Activated T-cell treated with anti-CD3 and anti-CD28 coated beads for 4 hours (primary cell): ENCODE measurements at places on chromosomes 4 and X.
A peak's percentile ranks its signal among the peaks of the same experiment; 100 is the strongest.

DNA sequence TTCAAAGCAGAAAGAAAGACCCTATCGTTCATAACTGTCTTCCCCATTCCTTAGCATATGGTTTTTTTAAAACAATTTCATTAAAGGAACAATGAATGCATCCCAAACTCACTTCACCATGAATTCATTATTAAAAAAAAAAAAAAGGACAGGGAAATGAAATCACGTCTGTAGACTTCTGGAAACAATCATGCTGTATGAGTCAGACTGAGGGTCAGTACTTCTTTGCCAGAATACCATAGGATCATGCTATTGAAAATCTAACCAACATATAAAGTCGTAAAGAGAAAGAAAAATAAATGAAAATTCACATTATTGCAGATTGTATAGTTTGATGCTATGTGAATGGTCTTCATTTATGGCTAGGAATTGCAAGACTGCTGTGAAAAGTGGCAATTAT is 144.4 kb downstream of the PCDH18 start:
- no peak for DNase-seq

DNA sequence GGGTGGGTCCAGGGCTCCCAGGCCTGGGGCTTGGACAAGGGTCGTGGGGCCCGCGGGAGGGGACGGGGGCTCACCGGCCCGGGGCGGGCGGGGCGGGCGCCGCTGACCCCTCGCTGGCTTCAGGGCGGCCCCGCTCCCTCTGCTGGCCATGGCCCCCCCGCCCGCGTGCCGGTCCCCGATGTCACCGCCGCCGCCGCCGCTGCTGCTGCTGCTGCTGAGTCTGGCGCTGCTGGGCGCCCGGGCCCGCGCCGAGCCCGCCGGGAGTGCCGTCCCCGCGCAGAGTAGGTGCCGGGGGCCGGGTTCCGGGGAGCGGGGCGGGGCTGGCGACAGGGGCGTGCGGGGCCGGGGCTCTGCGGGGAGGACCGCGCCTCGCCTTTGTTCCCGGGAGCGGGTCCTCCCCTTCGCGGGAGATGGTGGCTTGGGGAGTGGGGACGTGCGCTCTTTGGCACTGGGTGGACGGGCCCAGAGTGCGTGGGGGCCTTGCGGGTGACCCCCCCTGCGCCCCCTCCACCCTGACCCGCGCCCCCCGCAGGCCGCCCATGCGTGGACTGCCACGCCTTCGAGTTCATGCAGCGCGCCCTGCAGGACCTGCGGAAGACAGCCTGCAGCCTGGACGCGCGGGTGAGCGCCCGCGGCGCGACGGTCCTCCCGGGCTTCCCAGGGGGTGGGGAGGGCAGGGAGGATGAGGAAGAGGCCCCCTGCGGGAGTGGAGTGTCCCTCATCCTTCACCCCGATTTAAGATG is 16.8 kb upstream of the NAT8L start:
- DNase-seq = peak; percentile 7

GRCh38 chr4:86895692-86896488 is 3.7 kb upstream of the C4orf36 start:
- DNase-seq = no peak

- DNase-seq = no peak
Measured at GRCh38 chr4:10998846-10999245, 314.3 kb upstream of the CLNK start.

- DNase-seq = no peak
Measured at GRCh38 chrX:68997911-68998310, 167.3 kb downstream of the PJA1 start.

DNA sequence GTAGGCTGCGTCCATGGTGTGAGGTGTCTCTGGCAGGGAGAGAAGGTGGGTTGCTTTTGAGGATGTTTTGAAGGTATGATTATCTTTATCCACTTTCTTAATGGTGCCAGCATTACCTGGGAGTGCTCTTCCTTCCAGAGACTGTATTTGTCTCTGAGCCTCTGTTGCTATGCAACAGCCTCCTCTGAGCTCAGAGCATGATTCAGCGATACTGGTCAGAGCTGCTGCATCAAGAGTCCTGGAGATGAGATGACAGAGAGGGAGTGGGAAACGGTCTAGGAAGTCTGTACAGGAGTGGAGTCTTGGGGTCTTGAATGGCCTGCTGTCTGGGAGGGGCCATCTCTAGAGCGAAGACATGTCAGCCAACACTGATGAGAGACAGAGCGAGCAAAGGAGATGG is 104.4 kb upstream of the RAB40AL start:
- DNase-seq = no peak

DNA sequence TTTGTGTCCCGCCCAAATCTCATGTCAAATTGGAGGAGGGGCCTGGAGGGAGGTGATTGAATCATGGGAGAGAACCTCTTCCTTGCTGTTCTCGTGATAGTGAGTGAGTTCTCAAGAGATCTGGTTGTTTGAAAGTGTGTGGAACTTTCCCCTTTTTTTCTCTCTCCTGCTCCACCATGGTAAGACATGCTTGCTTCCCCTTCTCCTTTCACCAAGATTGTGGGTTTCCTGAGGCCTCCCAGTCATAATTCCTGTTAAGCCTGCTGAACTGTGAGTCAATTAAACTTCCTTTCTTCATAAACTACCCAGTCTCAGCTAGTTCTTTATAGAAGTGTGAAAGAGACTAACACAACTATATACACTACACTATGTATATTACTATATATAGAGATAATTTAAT is 697.8 kb upstream of the HS3ST1 start:
- no peak for DNase-seq

DNA sequence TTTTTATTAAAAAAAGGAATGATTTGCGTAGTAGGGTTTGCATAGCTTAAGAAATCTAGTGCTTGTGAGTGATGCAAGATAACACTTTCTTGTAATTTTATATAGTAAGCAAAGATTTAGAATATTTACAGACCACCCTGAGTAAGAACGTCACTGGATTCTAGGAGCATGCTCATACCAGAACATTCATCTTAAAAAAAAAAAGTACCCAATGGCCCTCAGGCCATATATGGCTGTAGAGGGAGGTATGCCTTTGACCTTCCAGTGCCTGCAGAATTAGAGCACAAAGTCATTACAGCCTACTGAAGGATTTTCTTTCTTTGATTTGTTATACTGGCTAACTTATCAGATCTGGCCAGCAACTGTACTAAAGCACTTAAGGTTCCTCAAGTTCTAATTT is 236.3 kb upstream of the GYPA start:
- no peak for DNase-seq

DNA sequence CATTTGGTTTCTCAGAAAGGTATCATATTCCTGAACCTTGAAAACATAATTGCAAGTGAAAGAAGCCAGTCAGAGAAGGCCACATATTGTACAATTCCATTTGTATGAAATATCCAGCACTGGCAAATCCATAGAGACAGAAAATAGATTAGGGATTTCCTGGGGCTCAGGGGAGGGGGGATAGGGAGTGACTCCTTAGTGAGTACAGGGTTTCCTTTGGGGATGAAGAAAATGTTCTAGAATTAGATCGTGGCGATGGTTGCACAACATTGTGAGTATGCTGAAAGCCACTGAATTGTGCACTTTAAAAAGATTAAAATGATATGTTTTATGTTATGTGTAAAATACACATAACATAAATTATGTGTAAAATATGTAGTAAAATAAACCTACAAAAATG is 10.3 kb downstream of the XPNPEP2 start:
- DNase-seq = no peak

DNA sequence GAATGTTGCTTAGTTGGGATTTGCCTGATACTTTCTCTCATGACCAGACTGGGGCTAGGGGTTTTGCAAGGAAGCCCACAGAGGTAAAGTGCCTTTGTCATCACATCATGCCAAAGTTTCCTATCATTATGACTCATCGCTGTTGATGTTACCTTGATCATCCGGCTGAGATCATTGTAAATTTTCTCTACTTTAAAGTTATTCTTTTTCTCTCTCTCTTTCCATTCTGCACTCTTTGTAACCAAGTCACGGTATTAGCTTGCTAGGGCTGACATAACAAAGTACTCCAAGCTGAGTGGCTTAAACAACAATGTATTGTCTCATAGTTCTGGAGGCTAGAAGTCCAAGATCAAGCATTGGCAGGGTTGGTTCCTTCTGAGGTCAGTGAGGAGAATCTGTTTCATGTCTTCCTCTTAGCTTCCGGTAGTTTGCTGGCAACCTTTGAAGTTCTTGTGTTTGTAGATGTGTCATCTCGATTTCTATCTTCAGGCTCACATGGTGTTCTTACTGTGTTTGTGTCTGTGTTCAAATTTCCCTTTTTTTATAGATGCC is 113.0 kb downstream of the DTHD1 start:
- peak; percentile 15 for DNase-seq

- no peak for DNase-seq
Measured at GRCh38 chr4:8702020-8702495, 109.5 kb downstream of the CPZ start.

DNA sequence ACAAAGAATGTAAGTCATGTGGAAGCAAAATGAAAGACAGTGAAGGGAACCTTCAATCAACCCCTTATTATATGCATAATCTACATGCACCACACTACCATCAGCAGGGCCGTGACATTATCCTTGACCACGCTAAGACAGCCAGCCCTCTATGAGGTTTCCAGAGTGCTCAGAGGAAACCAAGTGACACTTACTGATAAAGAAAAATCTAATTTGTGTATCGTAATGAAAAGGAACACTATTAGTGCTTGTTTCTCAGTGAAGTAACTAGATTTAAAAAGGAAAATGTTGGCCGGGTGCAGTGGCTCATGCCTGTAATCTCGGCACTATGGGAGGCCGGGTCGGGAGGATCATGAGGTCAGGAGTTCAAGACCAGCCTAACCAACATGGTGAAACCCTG is 56.4 kb downstream of the ABCG2 start:
- DNase-seq = no peak

DNA sequence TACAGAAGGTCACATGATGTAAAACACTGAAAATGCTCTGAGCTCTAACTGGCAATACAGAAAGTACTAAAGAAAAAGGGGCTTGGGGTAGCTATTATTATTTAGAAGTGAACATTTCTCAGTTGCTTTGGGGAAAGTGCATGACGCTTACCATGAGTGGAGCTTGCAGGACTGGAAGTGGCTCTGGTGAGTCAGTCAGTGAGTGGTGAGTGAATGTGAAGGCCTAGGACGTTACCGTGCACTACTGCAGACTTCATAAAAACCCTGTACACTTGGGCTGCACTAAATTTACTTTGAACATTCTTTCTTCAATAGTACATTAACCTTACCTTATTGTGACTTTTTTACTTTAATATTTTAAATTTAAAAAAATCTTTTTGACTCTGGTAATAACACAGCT is 89.3 kb upstream of the ENPP6 start:
- DNase-seq = no peak

DNA sequence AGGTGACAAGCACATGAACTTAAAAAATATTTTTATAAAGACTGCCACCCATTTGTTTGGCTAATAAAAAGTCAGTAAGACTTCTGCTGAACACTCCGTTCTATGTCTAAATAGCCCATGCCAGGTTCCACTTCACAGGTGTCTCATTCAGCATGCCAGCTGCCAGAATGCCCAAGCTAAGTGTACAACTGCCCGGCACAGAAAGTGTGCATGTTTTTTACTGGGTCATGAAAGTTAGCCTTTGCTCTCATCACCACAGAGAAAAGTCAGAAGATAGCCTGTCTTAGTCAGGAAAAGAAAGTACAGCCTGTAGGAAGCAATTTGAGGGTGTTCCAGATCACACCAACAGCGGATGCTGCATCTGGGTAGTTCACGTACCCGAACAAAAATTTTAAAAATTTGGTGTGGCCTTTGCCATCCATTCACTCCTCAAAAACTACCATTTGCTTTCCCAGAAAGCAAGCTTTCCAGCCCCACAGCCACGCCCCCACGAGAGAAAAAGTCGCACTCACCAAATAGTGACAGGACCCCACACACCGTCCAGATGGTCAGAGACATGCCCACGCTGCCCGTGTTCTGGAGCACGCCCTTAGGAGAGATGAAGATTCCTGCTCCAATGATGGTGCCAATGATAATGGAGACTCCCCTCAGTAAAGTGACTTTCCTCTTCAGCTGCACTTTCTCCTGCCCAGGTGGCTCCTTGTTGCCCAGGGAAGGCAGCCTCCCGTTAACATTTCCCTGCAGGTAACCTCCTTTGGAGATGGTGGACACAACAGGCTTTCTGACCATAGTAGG is 671 bp downstream of the SLC7A11 start:
- no peak for DNase-seq

- DNase-seq = no peak
Measured at GRCh38 chrX:139823806-139824205, 109.0 kb downstream of the ATP11C start.

DNA sequence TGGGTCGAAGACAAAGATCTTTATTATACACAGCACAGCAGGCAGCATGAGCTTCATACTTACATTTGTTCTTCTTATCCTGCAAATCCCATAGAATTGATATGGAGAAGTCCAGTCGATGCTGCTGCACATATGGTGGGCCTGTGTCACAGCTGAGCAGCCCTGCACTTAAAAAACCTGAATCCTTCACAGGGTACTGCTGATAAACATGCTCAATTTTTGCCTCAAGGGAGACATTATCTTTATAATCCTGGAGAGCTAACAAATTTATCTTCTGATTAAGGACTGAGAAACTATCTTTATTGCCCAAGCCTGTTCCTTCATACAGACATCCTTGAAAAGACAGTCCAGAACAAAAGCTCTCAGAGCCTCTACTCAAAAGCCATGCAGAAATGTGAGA is 434.4 kb upstream of the FAM47C start:
- no peak for DNase-seq

DNA sequence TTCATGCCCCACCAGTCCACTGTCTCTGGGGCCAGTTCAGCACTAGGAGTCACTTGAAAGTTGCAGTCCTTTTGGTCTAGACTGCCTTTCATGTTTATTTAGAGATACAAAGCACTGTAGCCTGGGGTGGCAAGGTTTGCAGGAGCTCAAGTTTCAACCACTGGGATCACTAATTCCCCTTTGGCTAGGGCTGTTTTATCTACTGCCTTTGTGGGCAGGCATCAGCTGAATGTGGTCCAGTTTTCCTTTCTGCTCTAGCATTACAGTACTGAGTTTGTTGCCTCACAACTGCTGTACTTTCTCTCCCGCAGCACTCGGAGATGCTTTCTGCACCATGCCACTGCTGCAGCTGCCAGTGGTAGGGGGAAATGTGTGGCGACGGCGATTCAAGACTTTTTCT is 222.3 kb upstream of the HDX start:
- no peak for DNase-seq

- no peak for DNase-seq
Measured at GRCh38 chrX:21837056-21837455, 2.4 kb upstream of the MBTPS2 start.

DNA sequence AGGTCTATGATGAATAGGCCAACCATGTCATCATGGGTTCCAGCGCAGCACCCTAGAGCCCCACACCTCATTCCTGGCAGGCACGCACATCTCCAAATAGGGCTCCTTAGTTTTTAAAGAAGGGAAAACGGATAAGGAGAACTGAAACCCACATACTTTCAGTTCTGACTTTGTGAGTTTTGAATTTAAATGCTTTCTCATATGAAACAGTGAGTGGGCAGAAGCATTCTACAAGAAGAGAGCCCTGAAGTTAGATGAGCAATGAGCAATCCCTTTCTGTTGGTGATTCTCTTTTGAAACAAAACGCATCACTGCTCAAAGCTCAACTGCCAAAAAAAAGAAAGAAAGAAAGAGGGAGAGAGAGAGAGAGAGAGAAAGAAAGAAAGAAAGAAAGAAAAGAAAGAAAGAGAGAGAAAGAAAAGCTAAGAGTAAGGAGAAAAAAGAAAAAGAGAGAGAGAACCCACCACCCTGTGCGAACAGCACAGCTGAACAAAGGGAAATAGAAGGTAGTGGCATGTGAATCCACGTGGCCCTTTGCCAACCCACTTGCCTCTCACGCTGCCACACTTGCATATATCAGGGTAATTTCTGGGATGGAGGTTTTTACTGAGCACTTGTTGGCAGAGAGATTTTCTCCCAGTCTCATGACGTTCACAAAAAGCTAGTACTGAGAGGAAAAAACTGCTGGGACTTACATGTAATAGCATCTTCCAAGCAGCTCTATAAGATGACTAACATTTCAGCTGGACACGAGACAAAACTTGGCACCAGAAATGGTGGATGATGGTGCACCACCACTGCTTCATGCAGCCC is 31.0 kb downstream of the TMSB4X start:
- no peak for DNase-seq
